ENCODE measurements at places on chromosomes 5 and 9.

GRCh38 chr5:174624733-174625522 is 99.5 kb upstream of the MSX2 start:
- H3K36me3 ChIP-seq, result no peaks in the 10 kb centered on the region
- no peaks in the 10 kb centered on the region for H3K27me3 ChIP-seq
- H3K4me1 ChIP-seq, result no peaks in the 10 kb centered on the region

- H3K36me3 ChIP-seq, result no peaks in the 10 kb centered on the region
- no peak overlapping the region for H3K4me3 ChIP-seq
- no peaks in the 10 kb centered on the region for H3K27me3 ChIP-seq
- no peak overlapping the region for H3K27ac ChIP-seq
- H3K4me1 ChIP-seq, result no peaks in the 10 kb centered on the region
Measured at GRCh38 chr9:21160178-21160577, 6.3 kb downstream of the IFNA21 start.

DNA sequence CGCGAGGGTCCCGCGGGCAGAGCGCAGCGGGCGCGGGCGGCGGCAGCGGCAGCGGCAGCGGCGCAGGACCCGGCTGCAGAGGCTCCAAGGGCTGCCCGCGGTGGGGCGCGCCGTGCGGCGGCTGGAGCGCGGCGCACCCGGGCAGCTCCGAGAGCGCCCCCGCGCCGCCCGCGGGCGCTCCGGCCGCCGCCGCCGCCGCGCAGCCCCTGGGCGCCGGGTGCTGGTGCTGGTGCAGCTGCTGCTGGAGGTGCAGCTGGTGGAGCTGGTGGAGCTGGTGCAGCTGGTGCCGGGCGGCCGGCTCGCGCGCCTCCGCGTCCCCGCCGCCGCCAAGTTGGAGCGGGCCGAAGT is 644 bp downstream of the IER5L start:
- peak overlapping the region; percentile 86 for H3K4me3 ChIP-seq
- no peak for DNase-seq
- no peaks in the 10 kb centered on the region for H3K27me3 ChIP-seq
- peak overlapping the region; percentile 55 for H3K27ac ChIP-seq
- H3K36me3 ChIP-seq, result no peaks in the 10 kb centered on the region

GRCh38 chr9:80622508-80622907 is 1050.7 kb downstream of the TLE4 start:
- no peaks in the 10 kb centered on the region for H3K27me3 ChIP-seq
- no peak overlapping the region for H3K27ac ChIP-seq
- no peak for DNase-seq
- no peak overlapping the region for H3K4me3 ChIP-seq
- no peaks in the 10 kb centered on the region for H3K36me3 ChIP-seq
- no peaks in the 10 kb centered on the region for H3K4me1 ChIP-seq

DNA sequence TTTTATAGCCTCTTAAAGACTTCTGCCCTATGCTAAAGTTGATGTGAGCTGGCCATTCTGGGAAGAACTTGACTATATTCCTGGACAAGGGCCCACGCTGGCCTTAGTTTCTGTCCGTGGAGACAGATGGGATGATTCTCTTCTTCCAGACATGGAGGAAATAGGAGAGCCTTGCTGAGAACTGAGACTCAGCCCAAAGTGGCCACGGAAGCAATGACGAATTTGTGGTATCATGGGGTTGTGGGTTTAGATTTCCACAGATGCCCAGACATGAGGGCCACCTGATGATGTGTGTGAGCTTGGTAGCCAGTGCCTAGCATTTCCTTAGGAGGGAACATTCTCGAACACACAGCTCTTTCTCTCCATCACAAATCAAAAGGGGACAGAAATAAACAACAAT is 309.1 kb downstream of the NSG2 start:
- no peak overlapping the region for H3K27ac ChIP-seq
- no peaks in the 10 kb centered on the region for H3K36me3 ChIP-seq
- peak; percentile 75 for DNase-seq
- H3K4me3 ChIP-seq, result no peak overlapping the region
- no peaks in the 10 kb centered on the region for H3K27me3 ChIP-seq

DNA sequence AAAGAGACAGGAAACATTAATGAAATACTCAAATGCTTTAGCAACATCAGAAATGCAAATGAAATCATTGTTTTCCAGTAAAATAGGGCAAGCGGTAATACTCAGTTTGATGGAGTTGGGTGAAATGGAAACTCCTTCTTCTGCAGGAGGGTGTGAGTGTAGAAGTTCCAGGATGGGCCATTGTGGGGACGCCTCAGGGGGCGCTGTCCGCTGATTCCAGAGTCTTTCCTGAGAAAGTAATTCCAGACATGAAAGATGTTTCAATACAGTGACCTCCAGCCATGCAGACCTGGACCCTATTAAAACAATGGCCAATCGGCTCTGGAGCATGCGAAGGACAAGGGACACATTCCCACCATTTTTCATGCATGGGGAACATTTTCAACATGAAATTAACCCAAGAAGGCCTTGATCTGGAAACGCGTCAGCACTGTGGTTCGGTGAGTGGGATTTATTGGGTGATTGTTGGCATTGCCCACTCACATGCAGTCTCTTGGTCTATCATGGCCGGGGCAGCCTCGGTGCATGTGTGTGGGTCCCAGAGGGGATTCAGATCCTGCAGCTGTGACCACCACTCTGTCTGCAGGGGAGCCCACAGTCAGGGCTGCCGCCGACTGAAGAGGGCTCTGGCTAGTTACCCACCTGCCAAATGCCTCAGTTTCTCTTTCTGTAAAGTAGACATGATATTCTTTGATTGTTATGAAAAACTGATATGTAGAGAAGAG is 132.6 kb upstream of the IRX4 start:
- no peak for DNase-seq
- H3K27me3 ChIP-seq, result no peaks in the 10 kb centered on the region
- no peak overlapping the region for H3K27ac ChIP-seq
- no peak overlapping the region for H3K4me3 ChIP-seq
- no peaks in the 10 kb centered on the region for H3K4me1 ChIP-seq
- H3K36me3 ChIP-seq, result no peaks in the 10 kb centered on the region
